ENCODE measurements at places on chromosomes 6 and 20. TPM values are rescaled to one million over a fixed set of nuclear protein-coding genes. Genes with fewer than 3 reads are reported as not detected.

DNA sequence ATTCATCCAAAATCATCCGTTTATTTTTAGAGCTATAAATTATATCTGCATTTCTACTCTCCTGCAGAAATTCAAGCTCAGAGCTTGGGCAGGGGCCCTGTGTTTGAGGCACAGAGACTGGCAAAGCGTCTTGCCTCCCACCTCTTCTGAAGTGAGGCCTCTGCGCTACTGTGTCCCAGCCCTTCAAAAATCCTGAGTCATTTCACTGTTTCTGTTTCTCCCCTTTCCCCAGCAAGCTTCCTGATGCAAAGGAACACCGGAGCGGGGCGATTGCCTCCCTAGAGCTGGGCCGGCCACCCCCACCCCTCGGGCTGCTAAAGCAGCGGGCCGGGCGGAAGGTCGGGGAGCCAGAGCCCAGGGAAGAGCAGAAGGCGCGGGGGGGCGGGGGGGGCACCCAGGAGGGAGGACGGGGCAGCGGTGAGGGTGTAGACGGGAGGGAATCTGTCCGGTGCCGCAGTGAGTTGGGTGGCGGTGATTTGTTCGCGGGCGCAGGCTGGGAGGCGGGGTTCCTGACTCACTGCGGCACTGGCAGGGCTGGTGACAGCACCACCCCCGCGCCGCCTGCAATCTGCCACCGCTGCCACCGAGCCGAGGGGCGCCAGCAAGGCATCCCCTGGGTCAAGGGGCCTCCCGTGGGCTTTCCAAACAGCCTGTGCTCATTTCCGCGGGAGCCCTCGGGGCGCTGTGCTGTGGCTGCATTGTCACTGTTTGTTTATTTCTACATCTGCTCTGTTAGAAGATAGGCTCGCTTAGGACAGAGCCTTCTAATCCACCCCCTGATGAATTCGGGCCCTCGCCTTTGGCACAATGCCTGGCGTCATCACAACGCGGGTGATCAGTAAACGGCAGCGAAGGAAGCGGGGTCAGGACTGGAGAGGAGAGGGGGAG lies 46.5 kb upstream of the SNAP25 start:
- DNase-seq = no peak

DNA sequence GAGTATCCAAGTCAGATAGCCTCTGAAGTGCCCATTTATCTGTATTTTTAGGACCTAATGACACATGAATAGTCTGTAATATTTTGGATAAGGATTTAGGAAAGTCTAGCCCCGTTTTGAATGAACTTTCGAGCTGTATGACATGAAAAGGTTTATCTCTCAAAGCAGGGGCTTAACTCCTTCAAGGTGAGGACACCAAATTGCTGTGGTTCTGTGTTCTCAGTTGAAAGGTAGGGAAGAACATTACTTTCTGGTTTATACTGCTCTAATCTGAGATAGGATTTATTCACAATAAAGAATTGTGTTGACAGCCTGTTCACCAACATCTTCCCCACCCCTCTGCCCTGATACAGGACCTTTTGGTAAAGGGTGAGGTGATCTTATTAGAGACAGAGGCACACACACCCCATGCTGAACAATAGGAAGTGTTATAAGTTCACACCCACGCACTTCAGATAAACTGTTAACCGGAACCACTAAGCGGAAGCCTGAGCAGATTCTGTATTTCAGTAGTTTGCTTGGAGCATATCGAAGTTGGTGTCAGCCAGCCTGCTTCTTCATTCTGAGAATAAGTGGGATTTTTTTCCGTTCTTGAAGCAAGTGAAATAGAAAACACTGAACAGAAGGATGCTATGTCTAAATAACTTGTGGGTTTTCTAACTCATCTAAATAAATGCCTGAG lies 223.3 kb downstream of the TMEM242 start:
- DNase-seq = no peak

GRCh38 chr6:105164418-105164817 lies 15.4 kb downstream of the POPDC3 start:
- DNase-seq = no peak

GRCh38 chr6:137866200-137866913 lies 702 bp upstream of the TNFAIP3 start:
- no peak for DNase-seq

DNA sequence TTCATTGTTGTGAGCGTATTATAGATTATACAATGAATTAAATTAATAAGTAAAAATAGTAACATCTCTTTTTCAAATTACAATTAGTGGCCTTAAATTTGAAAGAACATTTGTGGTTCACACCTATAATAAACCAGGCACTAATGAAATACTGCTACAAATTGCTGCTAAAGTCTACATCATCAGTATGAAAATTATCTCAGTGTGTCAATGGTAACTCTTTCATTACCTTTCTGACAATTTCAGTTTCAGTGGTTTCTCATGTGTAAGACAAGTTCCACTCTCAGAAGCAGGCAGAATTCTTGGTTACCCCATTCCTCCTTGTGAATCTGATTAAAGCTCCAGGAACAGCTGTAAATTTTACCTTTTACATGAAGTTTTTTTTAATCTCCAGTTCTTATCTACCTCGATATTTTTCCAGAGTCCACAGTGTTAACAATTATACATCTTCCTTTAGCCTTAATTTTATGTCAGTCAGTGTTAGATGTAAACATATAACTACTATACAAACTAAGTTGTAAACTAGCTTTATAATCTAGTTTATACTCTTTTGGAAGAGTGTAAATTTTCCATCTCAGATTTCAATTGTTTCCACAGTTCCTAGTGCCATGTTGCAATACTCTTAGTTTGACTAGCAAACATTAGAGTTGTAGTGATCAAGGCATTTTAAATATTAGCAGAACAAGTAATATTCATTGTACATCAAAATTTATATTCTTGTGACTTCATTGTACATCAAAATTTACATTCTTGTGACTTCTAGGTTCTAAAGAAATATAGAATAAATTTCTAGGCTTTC lies 1038.4 kb downstream of the EPHA7 start:
- DNase-seq = no peak

The C20orf141 gene
- not detected for total RNA-seq

DNA sequence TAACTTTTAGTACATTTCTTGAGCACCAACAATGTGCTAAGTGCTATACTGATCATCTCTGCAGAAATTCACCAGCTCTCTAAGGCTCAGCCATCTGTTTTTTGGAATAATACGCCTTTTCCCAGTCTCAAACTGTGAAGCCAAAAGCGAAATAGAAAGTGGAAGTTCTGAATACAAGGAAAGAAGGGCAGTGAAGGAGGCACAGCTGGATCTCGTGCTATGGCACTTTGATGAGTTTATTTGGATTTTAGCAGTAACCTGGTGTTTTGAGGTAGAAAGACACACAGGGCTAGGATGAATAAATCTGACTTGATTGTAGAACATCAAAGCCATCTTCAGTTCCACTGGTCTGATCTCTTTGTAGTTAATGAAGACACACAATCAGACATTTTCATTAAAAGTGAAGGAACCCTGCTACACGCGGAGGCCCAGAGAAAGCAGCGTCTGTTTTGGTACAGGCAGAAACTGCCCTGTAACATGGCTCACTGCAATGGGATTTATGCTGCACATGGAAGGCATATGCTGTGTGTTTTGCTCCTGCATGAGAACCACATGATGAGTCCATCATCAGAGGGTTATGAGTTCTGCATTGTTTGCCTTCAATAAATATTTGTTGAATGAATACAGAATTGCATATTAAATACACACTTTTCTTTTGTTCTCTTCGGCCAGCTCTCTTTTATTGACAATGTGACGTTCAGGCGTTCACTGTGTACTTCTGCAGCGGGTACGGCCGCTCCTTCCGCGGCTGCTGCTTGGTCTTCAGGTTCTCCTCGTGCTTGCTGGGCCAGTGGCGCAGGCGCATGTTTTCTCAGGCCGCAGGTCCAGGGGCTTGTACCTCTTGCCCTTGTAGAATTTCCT lies 100.9 kb downstream of the PREP start:
- DNase-seq = no peak

DNA sequence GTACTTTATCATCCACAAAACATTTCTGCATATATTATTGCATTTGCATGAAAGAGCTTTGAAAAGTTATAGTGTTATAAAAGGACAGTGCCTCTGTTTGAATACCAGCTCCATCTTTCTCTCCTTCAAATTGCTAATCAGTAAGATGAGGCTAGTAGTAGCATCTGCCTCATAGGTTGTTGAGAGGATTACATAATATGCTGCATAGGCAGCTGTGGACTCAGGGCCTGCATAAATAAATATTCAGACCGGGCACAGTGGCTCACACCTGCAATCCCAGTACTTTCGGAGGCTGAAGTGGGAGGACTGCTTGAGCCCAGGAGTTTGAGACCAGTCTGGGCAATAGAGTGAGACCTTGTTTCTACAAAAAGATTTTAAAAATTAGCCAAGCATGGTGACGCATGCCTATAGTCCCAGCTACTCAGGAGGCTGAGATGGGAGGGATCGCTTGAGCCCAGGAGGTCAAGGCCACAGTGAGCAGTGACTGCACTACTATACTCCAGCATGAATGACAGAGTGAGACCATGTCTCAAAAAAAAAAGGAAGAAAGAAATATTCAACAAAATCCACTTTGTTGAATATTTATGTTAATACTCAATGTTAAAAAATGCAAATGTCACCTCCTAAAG lies 18.3 kb upstream of the SEC63 start:
- DNase-seq = no peak

The ERVFRD-1 gene
- total RNA-seq = 0.25 TPM

The SLC32A1 gene
- total RNA-seq = not detected

DNA sequence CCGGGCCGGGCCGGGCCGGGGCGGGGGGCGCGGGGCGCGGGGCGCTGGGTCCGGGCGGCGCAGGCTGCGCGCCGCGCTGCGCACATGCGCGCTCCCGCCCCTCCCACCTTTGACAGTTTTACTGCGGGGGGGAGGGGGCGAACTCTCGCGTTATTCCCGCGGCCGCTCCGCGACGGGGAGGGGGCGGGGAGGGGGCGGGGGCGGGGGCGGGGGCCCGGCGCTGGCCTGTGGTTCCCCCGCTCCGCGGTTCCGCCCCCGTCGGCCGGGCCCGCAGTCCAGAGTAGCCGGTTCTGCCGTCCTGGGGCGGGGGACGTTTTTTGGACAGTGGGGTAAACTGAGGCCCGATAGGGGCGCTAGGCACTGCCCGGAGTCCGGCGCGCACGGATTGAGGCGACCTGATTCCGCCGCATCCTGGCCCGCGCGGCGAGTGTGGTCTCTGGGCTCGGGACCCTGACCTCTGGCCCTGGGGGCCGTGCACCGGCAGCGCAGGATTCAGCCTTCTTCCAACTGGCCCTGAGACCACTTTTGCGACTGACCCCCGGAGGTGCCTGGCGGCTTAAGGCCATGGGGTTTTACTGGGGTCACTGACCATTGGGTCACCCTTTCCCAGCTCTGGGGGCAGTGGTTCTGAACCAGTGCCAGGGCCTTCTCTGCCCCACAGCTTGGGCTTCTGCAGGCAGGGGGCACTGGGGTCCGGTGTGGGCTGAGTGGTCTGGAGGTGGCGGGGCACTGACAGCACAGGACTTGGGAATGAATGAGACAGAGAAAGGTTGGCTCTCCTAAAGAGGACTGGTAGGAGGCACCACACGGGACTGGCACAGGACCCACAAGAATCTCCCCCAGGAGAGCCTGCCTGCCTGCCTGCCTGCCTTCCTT lies at the start of gene ZNF512B:
Gene ZNF512B, minus strand, starts transcription at position 93 of the 876 bp plus-strand sequence. CDS start 1,980 bp downstream, outside the sequence.
- no peak for DNase-seq

The RSPO4 gene
- not detected for total RNA-seq

- DNase-seq = peak; percentile 55
These were observed 97.4 kb downstream of the THBS2 start for GRCh38 chr6:169156108-169156792.

- DNase-seq = no peak
These were observed 242.6 kb upstream of the ARID1B start for GRCh38 chr6:156534594-156534993.

The RSPH9 gene
- 0.74 TPM for total RNA-seq

The CCDC170 gene
- 2.0 TPM for total RNA-seq

DNA sequence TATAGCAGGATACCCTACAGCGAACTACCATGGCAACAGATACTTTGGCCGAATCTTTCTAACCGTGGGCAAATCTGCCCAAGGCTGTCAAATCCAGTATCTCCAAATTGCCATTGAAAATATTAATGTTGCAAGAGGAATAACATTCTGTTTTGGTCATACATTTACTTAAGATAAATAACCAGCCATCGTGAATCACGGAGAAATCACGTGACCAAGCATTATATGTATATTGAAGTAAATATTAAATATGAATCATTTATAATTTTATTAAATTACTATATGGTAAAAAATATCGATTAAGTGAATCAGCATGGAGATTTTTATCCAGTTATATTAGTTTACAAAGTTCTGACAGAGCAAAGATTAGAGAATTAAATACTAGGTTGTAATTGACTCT lies 714.6 kb upstream of the GJE1 start:
- no peak for DNase-seq

GRCh38 chr6:14290772-14291330 lies 173.3 kb downstream of the CD83 start:
- DNase-seq = no peak

- DNase-seq = no peak
These were observed 18.0 kb downstream of the ATP9A start for GRCh38 chr20:51750037-51750769.

DNA sequence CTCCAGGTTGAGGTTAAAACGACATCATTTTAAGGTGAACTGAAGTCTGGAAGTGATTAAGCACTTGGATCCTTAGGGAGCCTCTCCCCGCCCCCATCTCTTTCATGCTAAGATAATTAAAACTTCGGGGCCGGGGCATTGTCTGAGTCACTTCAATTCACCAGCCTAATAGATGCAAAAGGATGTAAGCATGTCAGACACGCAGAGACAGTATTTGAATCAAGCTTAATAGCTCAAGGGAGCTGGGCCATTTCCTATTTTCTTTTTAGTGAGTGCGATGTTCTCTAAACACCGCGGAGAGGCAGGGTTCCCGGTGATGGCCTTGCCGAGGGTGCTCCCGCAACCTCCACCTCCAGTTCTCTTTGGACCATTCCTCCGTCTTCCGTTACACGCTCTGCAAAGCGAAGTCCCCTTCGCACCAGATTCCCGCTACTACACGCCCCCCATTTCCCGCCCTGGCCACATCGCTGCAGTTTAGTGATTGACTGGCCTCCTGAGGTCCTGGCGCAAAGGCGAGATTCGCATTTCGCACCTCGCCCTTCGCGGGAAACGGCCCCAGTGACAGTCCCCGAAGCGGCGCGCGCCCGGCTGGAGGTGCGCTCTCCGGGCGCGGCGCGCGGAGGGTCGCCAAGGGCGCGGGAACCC lies 516 bp upstream of the IRF4 start:
- DNase-seq = peak; percentile 58

GRCh38 chr20:53809217-53809616 lies 215.6 kb upstream of the ZNF217 start:
- DNase-seq = no peak

DNA sequence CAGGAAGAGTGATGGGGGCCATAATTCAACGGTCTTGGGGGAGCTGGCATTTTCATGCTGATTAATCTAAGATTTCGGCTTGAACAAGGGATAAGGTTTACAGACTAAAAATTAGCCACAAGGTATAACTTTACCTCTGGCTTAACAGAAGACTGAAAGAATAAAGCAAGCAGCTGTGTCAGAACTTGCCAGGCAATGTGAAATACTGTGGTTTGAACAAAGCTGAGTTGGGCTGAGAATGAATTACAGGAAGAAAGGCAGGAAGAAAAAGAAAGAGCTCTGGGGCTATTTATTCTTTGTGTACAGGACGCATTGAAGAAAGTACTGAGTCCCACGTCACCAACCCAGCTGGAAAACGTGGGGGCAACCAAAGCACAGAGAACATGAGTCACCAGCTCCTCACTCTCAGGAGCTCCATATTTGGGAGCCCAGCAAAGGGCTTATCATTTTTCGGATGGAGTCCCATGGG lies 121.5 kb upstream of the NEDD9 start:
- no peak for DNase-seq

- no peak for DNase-seq
These were observed 47.2 kb downstream of the VEGFA start for GRCh38 chr6:43817192-43817591.

The FRMD1 gene
- not detected for total RNA-seq

The SLC4A11 gene
- total RNA-seq = 4.9 TPM

GRCh38 chr20:20409331-20409730 lies 41.4 kb downstream of the INSM1 start:
- no peak for DNase-seq
